ENCODE measurements at places on chromosomes 12 and 14.

- no peak for DNase-seq
Observed at GRCh38 chr12:25979563-25979962, 21.1 kb downstream of the RASSF8 start.

- DNase-seq: no peak
Observed at GRCh38 chr12:115823635-115824034, 453.9 kb downstream of the MED13L start.

DNA sequence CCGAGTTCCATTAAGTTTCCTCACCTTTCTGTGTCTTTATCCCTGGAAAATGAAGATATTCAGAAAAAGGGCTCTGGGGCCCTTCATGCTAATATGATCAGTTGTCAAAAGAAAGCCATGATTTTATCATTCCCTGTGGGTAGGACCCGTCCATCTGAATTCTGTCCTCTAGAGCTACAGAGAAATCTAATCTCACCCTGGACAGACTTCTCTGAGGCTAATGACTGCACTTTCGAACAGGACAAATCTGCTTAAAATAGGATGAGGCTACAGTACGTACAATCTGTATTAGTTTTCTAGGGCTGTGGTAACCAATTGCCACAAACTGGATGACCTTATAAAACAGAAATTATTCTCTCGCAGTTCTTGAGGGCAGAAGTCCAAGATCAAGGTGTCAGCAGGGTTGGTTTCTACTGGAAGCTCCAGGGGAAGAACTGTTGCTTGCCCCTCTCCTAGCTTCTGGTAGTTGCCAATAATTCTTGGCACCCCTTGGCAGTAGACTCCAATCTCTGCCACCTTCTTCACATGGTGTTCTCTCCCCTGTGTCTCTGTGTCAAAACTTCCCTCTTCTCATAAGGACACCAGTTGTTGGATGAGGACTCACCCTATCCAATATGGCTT is 1.3 kb downstream of the AK7 start:
- no peak for DNase-seq

DNA sequence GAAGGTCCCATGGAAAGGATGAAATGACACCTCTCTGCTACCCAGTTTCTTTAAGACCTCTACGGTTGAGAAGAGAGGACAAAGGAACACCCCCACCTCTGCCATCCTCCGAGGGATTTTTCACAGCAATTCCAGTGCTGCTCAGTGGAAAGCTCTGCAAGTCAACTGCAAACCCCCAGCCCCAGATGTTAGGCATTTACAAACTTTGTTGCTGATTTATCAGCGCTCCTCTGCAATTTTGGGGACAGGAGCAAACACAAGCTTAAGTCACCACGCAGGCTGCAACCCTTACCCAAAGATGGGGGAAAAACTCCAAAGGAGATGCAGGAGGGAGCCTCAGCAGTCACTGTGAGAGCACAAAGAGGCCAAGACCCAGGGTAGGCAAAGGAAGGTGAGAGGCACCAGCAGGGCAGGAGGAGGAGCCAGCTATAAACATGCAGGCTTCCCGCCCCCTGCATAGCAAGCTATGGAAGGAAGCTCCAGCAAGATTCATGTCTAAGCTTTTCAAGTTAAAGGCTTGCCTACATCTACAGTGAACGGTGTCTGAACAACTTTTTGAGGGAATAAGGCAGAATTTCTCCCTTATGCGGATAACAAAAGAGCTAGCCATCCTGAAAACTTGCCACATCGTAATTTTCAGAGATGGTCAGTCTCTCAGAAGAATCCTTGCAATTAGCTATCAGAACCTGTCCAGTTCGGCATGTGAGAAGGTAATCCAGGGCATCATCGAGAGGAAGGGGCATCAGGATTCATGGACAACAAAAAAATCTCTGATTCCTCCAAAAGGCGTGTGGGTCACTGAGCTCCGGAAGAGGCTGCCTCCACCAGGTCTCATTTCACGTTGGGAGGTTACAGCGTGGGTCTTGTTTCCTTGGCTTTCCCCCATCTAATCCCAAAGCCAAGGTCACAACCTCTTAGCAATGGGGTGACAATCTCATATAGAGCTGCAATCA is 3.9 kb downstream of the CTDSP2 start:
- DNase-seq: no peak

DNA sequence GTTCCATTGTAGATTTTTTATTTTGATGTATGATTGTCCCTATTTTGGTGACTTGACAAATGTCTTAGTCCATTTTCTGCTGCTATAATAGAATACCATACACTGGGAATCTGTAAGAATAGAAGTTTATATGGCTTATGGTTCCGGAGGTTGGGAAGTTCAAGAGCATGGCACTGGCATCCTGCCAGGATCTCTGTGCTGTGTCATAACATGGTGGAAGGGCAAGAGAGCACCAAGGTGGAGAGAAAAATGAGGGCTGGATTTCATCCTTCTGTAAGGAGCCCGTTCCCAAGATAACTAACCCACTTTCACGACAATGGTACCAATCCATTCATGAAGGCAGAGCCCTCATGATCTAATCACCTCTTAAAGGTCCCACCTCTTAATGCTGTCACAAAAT is 176.7 kb downstream of the TMEM132D start:
- no peak for DNase-seq

DNA sequence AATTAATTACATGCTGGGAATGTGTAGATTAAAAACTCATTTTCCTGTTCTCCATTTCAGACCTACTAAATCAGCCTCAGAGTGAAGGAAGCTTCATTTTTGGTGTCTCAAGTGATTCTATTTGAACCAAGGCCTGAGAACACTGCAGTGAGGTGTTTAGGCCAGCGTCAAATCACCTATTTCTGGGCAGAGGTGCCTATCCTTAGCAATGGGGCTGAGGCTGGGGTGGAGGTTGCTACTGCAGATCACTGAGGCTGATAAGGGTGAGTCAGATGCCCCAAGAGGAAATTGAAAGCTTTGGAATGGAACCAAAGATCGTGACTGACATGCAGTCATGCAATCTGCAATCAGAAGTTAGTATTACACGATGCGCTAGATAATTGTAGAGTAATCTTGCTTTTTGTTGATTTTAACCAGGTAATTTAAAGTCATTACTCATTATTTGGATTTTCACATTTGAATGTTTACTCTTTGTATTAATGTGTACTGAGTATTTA is 4.4 kb downstream of the TXNRD1 start:
- DNase-seq: peak; percentile 54

DNA sequence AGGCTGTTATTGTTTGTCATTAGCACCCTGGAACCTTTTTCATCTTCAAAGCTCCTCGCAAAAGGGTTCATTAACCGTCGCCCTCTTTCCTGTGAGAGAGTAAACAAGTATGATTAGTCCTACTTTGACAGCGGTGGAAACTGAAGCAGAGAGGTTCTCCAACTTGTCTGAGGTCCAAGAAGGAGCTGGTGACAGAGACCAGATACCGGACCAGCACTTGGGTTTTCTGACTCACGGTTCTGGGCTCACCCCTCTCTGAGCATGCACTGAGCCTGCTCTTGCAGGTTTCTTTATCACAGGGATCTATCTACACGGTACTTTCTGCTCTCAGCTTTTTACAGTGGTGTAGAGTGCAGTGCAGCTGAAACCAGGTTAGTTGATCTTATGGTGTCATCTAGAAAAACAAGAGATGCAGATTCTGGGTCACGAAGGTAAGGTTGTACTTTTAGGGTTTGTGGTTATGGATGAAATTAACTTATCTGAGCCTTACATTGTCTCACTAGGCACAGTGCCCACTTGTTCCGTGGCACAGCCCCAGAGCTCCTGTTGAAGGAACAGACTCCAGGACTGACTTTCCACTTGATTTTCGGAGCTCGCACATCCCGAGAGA is 62.1 kb downstream of the PPP2R5C start:
- no peak for DNase-seq

GRCh38 chr14:91108941-91109611 is 4.8 kb upstream of the DGLUCY start:
- no peak for DNase-seq

DNA sequence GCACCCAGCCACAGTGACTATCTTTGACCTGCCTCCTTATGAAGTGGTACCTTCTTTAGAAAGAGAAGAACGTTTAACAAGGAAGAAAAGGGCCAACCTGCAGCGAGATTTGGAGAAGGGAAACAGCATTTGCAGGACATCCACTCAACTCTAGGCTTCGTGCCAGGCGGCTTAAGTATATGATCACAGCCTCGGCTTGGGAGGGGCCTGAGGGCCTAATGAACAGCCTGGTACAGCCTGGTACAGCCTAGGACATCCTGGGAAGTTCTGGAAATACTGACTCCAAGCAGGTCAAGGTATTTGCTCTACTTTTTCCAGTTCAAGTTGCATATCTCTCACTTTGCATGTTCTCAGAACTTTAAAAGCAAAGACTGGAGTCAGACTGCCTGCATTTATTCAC is 16.1 kb downstream of the HCAR2 start:
- DNase-seq: no peak

- no peak for DNase-seq
Observed at GRCh38 chr12:6866920-6867412, 365 bp upstream of the TPI1 start.

- no peak for DNase-seq
Observed at GRCh38 chr14:63383776-63384367, 65.1 kb upstream of the GPHB5 start.

DNA sequence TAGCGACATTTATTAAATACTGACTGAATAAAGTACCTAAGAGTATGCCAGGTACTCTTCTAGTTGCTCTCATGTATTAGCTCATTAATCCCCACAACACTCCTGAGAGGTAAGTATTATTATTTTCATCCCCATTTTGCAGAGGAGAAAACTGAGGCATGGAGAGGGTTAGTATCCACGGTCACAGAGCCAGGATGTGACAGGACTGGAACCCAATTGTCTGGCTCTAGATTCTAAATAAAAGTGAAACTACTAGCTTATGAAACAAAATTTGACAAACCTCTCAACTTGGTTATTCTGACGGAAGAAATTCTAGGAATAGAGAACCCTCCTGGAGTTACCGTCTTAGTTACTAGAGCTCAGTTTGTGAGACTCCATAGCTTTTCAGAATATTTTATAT is 112.2 kb downstream of the CHST11 start:
- DNase-seq: no peak

DNA sequence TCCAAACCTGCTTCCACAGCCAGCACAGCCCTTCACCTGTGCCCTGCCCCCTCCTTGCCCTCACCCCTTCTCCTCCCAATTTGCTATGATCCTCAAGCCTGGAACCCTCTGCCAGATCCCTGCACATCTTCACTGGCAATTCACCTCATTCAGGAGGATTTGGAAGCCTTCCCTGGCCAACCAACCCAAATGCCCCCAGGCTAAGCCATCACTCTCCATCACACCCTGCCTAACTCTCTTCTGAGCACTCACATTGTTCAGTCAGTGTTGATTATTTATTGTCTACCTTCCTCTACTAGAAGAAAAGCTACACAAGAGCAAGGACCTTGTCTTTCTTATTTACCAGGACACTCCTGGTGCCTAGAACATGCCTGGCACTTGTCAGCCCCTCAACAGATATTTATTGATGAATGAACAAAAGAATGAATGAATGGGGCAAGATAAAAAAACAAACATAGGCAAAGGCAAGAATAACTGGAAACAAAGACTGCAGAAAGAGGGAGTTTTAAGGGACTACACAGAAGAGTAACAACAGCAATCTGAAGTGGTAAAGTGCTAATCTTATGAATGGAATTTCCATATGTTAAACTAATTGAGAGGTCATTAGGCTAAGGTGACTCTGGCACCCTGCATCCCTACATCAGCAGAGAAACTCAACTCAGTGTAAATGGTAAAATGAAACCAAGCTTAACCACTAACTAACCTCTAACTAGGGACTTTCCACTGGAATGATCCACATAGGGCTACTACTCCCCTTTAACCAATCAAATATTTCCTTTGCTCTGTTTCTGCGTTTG is 33.4 kb downstream of the TMTC1 start:
- DNase-seq: no peak

GRCh38 chr12:100058482-100059029 is 73.8 kb upstream of the ANKS1B start:
- peak; percentile 72 for DNase-seq

GRCh38 chr12:11832093-11832492 is 182.6 kb downstream of the ETV6 start:
- DNase-seq: no peak
